Stimulated activated CD4-positive, alpha-beta T cell treated with anti-CD3 and anti-CD28 coated beads, Interleukin-4, amount 100 ng/mL, for 1 hour (primary cell): ENCODE measurements at places on chromosomes 3 and 15.

DNA sequence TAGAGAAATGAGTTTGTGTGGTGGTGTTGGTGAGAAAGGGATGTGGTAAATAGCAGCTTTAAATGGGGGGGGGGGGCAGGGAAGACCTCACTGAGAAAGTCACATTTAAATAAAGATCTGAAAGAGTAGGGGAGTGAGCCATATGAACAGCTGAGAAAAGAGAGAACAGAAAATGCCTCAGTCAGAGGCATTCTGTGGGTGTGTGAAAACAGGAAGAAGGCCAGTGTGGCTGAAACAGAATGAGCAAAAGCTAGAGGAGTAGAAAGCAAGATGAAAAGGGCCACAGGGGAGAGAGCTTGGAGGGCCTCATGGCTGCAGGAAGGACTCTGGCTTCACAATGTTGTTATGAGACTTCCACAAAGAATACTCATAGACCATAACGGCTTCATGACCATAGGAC lies 783.3 kb downstream of the ZPLD1 start:
- no peak for DNase-seq

- DNase-seq = no peak
These were observed 3.0 kb upstream of the PLCD1 start for GRCh38 chr3:38032328-38032865.

- DNase-seq = no peak
These were observed 39.0 kb downstream of the GPR160 start for GRCh38 chr3:170076715-170077238.

- no peak for DNase-seq
These were observed 332.0 kb upstream of the GRM7 start for GRCh38 chr3:6528951-6529350.

DNA sequence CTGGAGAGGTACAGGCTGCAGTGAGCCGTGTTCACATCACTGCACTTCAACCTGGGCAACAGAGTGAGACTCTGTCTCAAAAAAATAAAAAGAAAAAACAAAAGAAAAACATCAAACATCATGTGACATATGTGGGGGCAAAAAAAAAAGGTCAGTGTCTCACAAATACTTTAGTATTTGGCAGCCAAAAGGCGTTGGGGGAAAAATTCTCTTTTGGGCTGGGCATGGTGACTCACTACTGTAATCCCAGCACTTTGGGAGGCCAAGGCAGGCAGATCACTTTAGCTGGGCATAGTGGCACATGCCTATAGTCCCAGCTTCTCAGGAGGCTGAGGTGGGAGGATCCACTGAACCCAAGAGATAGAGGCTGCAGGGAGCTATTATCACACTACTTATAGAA lies 47.6 kb downstream of the TMCC1 start:
- no peak for DNase-seq

DNA sequence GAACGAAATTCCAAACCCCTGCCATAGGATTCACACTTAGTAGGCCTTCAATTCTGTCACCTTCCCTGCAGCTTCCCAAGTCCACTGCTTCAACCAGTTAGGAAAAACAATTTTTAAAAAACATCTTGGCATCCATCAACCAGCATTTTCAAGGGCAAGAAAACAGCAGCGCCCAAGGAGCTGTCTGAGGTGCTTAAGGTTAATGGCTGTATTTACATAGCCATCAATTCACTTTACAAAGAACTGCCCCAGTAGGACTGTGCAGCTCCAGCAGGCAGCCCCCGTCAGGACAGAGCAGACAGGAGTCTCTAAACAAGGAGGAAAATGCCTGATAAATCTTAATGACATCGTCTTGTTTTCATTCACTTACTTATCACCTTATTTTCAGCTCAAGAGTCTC lies 13.3 kb downstream of the TAFA4 start:
- DNase-seq = no peak
